Uterus (tissue), 4 donors: ENCODE measurements at places on chromosomes 1 and 21.

- no peaks in the 10 kb centered on the region for H3K36me3 ChIP-seq
- no peak for DNase-seq
- H3K27me3 ChIP-seq: no peaks in the 10 kb centered on the region
- no peak overlapping the region for H3K4me3 ChIP-seq
Observed at GRCh38 chr1:20357796-20358195, 67.1 kb downstream of the VWA5B1 start.

DNA sequence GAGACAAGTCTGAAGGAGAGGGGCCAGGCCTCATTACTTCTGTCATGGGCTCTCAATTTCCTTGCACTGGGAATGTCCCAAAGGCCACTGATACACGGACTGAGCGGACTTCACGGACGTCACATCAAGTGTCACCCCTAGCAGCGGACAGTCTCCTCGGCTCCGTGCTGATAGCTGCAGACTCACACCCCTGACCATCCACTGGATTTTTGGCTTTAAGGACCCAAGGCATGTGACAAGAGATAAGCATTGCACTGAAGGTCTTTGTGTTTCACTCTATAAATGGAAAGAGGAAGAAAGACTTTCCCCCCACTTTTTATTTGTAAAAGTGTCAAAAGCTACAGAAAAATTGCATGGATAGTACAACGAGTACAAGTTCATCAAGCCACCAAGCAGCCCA is 200.4 kb upstream of the FGGY start:
- H3K27me3 ChIP-seq: no peaks in the 10 kb centered on the region
- no peak for DNase-seq
- no peak overlapping the region for H3K27ac ChIP-seq
- H3K4me3 ChIP-seq: no peak overlapping the region

GRCh38 chr1:110425612-110426152 is 18.2 kb upstream of the LAMTOR5 start:
- H3K4me3 ChIP-seq: no peak overlapping the region
- no peak for DNase-seq
- H3K36me3 ChIP-seq: no peaks in the 10 kb centered on the region
- no peaks in the 10 kb centered on the region for H3K4me1 ChIP-seq
- H3K27me3 ChIP-seq: no peaks in the 10 kb centered on the region

DNA sequence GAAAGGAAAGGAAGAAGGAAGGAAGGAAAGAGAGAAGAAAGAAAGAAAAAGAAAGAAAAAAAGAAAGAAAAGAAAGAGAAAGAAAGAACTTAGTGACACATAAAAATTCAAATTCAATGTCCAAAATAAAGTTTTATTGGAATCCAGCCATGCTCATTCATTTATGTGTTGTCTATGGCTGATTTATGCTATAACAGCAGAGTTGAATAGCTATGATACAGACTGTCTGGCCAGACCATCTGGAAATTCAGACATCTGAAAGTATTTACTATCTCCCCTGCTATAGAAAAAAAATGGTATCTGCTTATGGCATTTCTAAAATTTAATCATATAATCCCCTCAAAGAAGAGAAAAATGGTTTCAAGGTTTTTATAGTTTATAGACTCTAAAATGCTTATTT is 79.4 kb upstream of the RRP15 start:
- no peak overlapping the region for H3K27ac ChIP-seq
- H3K27me3 ChIP-seq: no peaks in the 10 kb centered on the region
- H3K36me3 ChIP-seq: no peaks in the 10 kb centered on the region
- DNase-seq: no peak
- no peak overlapping the region for H3K4me3 ChIP-seq

DNA sequence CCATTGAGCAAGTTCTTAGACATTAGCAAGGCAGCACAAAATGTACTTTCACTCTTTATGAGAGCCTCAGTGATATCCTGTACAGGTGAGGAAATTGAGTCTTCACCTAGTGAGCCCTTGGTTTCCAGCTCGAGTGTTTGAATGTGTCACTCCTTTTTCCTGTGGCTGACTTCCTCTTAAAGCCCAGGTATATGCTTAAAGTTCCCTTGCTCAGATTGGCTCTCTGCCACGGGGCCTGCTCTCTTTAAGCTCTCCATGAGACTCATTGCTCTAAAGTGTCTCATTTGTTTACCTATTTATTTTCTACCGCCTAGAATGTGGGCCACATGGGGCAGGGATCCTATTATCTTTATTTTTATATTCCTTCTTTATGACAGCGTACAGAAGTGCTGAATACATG is 324.9 kb downstream of the SIPA1L2 start:
- no peak overlapping the region for H3K4me3 ChIP-seq
- H3K4me1 ChIP-seq: peaks cover 7% of the 10 kb centered on the region
- DNase-seq: no peak
- H3K36me3 ChIP-seq: no peaks in the 10 kb centered on the region
- H3K27ac ChIP-seq: no peak overlapping the region

DNA sequence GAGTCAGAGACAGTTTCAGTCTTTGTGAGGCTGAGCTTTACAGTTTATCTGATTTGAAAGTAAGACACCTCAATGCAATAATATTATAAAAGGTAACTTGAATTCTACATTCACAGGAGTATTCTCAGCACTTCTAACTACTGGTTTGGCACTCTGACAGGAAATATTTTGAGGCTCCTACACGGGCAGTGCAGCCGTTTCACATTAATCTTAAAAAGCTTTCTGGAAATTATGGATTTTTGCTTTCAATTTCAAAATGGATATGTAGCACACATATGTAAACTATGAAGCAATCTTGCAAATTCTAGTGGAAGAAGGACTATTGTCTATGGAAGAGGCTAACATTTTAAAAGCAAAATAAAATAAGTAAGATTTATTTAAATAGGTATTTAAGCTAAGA is 262.9 kb upstream of the SNX7 start:
- H3K4me1 ChIP-seq: no peaks in the 10 kb centered on the region
- no peak for DNase-seq
- H3K4me3 ChIP-seq: no peak overlapping the region
- H3K36me3 ChIP-seq: no peaks in the 10 kb centered on the region

- DNase-seq: no peak
- peak overlapping the region; percentile 84 for H3K4me3 ChIP-seq
- no peaks in the 10 kb centered on the region for H3K27me3 ChIP-seq
- H3K36me3 ChIP-seq: no peaks in the 10 kb centered on the region
- peaks cover 8% of the 10 kb centered on the region for H3K4me1 ChIP-seq
- peak overlapping the region; percentile 99 for H3K27ac ChIP-seq
Observed at GRCh38 chr1:179883745-179884138, 1.7 kb downstream of the TOR1AIP1 start.

- H3K27me3 ChIP-seq: peaks cover 16% of the 10 kb centered on the region
- H3K27ac ChIP-seq: no peak overlapping the region
- H3K36me3 ChIP-seq: no peaks in the 10 kb centered on the region
Observed at GRCh38 chr1:55040933-55041494, 1.7 kb downstream of the PCSK9 start.

- H3K27me3 ChIP-seq: no peaks in the 10 kb centered on the region
- no peak for DNase-seq
- no peak overlapping the region for H3K4me3 ChIP-seq
Observed at GRCh38 chr1:41846625-41847405, 71.9 kb downstream of the HIVEP3 start.

DNA sequence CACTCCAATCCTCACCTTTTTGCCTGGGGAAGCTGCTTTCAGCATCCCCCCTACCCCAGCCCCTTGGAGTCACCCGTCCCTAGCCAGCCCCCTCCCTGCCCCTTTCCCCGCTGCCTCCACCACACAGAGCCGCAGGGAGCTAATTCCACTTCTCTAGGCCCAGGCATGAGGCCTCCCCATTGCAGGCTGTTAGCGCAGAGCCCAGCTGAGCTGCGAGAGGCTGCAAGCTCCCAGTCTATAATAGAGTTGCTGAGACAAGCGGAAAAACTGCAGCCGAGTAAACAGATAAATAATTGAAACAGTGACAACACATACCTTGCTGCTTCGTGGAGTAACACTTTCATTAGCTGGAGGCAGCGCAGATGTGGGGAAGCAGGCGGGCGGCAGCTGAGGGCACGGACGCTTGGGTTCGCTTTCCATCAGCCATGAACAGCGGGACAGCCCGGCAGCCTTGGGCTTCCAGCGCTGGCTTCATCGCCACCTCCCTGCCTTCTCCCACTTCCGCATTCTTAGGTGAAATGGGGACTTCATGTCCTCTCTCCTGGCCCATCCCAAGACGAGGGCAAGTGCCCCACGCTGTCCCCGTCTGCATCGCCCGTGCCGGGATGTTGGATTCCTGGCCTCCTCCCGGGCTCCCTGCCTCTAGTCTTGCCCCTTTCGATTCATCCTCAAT is 183.3 kb downstream of the IGSF21 start:
- no peaks in the 10 kb centered on the region for H3K36me3 ChIP-seq
- H3K27me3 ChIP-seq: no peaks in the 10 kb centered on the region
- no peak for DNase-seq
- no peaks in the 10 kb centered on the region for H3K4me1 ChIP-seq
- no peak overlapping the region for H3K4me3 ChIP-seq

DNA sequence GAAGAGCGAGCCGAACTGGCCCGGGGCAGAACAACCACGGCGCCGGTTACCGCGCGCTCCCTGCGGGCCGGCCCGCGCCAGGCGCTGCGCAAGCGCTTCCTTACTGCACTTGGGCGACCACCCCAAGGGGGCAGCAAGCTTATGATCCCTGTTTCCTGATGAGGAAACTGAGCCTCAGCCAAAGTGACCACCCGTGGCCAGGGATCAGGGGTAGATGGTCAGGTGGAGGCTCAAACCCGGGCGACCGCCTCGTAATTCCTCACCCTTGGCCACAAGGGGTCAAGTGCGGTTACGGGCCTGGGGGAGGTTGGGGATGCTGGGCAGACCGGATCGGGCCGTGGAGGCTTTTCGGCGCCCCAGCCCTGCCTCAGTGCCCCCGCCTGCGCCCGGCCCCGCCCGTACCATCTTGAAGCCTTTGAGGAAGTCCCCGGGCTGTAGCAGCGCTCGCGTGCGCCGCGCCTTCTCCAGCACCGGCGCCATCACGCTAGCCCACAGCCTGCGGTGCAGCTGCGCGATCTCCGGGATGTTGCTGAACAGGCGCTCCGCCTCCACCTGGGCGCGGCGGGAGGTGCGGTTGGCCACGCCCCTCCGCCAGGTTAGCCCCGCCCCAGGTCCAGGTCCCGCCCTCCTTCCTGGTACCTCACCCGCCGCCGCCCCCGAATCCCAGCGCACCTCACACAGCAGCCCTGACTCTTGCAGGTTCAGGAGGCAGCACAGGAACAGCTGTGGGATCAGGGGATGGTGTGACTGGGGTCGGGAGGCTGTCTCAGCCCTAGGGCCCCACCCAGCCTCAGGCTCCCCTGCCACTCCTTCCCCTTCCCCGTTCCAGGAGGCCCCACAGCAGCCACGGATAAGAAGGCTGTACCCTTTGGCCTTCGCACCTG is 5.4 kb upstream of the TNFRSF25 start:
- H3K4me3 ChIP-seq: no peak overlapping the region
- no peaks in the 10 kb centered on the region for H3K36me3 ChIP-seq
- H3K4me1 ChIP-seq: no peaks in the 10 kb centered on the region

DNA sequence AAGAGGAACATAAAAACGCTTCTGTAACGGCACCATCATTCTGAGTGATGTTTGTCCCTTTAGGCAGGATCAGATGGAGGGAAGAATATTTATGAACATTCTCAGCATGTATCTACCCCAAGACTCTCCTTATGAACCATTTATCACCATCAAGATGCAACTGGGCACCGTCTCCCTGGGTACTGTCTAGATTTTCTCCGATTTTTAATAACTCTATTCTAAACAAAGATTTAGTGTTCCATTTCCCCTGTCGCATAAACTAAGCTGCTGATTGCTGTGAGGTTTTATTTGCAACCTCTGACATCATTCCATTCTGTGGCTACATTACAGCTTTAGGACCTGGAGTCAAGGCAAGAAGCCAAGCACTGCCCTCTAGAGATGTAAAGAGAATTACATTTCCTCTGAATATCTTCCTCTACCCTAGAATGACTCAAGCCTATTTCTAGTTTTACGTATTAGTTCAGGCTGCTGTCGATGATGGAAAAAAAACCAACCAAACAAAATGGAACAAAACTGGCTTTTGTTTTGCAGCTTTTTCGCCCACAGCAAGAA is 130.1 kb upstream of the MAP1LC3C start:
- no peak overlapping the region for H3K4me3 ChIP-seq
- no peak for DNase-seq
- no peaks in the 10 kb centered on the region for H3K4me1 ChIP-seq
- no peak overlapping the region for H3K27ac ChIP-seq
- no peaks in the 10 kb centered on the region for H3K27me3 ChIP-seq

- H3K36me3 ChIP-seq: no peaks in the 10 kb centered on the region
- H3K4me1 ChIP-seq: no peaks in the 10 kb centered on the region
- no peaks in the 10 kb centered on the region for H3K27me3 ChIP-seq
- H3K4me3 ChIP-seq: no peak overlapping the region
- H3K27ac ChIP-seq: no peak overlapping the region
- no peak for DNase-seq
Observed at GRCh38 chr1:183227422-183228346, 41.6 kb downstream of the LAMC2 start.

DNA sequence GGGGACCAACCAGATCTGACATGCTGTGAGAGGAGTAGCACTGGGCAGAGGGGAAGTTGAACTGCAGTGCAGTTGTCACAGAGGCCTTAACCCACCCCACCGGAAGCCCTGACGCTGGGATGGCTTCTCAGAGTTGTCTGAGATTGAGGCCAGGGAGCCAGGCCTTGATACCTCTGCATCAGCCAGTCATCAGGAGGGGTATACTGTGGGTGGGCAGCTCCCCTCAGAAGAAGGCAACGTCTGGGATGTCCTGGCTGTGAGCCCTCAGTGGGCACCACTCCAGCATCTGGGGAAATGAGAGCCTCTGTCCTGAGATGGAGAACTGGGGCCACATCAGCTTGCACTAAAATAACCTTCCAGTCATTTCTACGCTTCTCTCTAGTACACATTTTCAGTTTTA is 47.9 kb upstream of the BCAR3 start:
- H3K27ac ChIP-seq: no peak overlapping the region
- no peaks in the 10 kb centered on the region for H3K4me1 ChIP-seq
- H3K27me3 ChIP-seq: no peaks in the 10 kb centered on the region
- no peak for DNase-seq

GRCh38 chr1:89719502-89720306 is 86.8 kb downstream of the LRRC8C start:
- H3K36me3 ChIP-seq: no peaks in the 10 kb centered on the region
- no peak overlapping the region for H3K4me3 ChIP-seq
- H3K4me1 ChIP-seq: peaks cover 4% of the 10 kb centered on the region
- H3K27me3 ChIP-seq: no peaks in the 10 kb centered on the region
- DNase-seq: no peak

GRCh38 chr1:59520827-59521418 is 224.0 kb downstream of the FGGY start:
- peaks cover 11% of the 10 kb centered on the region for H3K4me1 ChIP-seq
- peak overlapping the region; percentile 79 for H3K27ac ChIP-seq
- no peaks in the 10 kb centered on the region for H3K27me3 ChIP-seq
- H3K36me3 ChIP-seq: no peaks in the 10 kb centered on the region
- DNase-seq: peak; percentile 71

DNA sequence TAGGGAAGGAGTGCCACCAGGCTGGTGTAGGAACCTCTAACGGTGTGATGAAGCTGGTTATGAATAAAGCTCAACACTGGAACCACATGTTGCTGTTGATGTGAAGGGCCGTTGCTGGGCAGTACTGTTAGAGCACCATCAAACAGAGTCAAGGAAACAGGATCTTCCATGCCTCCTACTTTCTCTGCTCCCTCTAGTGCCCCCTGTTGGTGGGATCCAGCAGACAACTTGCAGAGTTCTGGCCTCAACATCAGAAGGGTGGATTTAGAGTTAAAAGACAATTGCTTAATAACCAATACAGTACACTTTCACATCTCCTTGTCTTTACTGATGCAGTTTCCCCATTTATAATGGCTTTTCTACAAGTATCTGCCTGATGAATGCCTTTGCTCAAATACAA is 336.4 kb downstream of the NTNG1 start:
- H3K27ac ChIP-seq: no peak overlapping the region
- no peaks in the 10 kb centered on the region for H3K27me3 ChIP-seq
- no peak for DNase-seq
